ENCODE measurements at places on chromosomes 16 and 17. TPM values are rescaled to one million over a fixed set of nuclear protein-coding genes. Genes with fewer than 3 reads are reported as not detected.

LITAFD gene
- not detected for total RNA-seq

STH gene
- not detected for total RNA-seq

SLC52A1 gene
- total RNA-seq = not detected

ZNF750 gene
- total RNA-seq = 0.31 TPM

CDH16 gene
- not detected for total RNA-seq

MAFG gene
- 15.3 TPM for total RNA-seq

CHRNE gene
- 0.23 TPM for total RNA-seq
